ENCODE measurements at places on chromosomes 7 and 10. TPM values are rescaled to one million over a fixed set of nuclear protein-coding genes. Genes with fewer than 3 reads are reported as not detected.

The ITIH5 gene
- total RNA-seq: not detected

The TMEM184A gene
- total RNA-seq: not detected

The NCF1 gene
- 3.9 TPM for total RNA-seq

The CDH23 gene
- total RNA-seq: 5.2 TPM

The ZNF487 gene
- total RNA-seq: 7.5 TPM

The C10orf143 gene
- 4.3 TPM for total RNA-seq

The PDGFA gene
- 0.70 TPM for total RNA-seq

DNA sequence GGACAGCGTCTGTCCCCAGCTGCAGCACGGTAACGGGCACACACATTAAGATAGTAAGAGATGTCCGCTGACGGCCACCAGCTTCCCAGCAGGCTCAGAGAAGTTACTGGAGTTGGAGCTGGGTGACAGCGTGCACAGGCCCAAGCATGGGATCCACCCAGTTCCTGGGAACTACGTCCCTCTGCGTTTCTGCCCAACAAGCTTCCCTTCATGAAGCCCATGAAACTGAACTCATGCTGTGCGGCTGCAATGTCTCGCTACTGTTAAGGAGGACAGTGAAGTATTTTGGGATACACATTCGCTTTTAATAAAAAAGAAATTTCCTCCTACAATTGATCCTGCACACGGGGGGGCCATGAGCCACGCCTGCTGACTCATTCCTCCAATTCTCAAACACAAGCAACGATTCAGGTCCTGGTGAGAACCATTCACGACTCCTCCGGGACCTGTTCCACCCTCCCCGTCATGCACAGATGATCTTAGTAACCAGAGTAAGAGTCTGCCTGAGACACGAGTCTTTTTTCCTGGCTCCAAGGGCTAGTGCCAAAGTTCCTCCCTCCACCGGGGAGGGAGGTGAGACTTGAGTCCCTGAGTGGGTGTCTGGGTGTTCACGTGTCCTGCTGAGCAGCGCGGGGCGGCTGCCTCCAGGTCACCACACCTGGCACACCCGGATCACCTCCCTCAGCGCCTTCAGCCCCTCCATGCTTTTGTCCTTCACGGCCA, 2.6 kb downstream of the PSMG3 start:
- no peak for DNase-seq

- no peak for DNase-seq
These were observed 164.7 kb downstream of the CPEB3 start for GRCh38 chr10:92126100-92126650.

DNA sequence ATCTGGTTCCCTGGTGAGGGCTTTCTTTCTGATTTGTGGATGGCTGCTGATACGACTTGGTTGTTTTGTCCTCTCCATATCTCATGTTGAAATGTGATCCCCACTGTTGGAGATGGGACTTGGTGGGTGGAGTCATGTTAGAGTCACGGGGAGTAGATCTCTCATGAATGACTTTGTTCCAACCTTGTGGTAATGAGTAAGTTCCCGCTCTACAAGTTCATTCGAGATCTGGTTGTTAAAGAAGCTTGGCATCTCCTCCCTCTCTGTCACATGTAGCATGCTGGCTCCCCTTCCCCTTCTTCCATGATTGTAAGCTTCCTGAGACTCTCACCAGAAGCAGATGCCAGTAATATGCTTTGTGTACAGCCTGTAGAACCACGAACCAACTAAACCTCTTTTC, 37.1 kb upstream of the NXPH1 start:
- DNase-seq: no peak

GRCh38 chr10:72321248-72322029, 33.3 kb downstream of the DNAJB12 start:
- no peak for DNase-seq

DNA sequence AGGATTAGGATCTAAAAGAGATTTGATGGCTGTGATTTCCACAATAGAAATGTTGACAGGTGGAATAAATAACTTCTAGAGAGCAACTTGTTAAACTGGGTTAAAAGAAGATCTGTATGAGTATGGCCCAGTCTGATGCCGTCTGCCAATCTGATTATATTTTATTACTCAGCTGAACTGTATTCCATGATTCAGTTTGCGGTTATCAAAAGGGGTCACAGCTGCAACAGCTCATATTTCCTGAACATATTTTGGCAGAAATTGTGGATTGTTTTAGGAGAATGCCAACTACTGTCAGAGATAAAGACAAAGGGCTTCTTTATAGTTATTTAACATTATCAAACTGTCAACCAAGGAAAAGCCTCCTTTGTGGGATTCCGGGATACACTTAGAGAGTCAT, 244.8 kb upstream of the MINDY3 start:
- no peak for DNase-seq

Measured in CD4-positive, alpha-beta T cell (primary cell).